ENCODE measurements at places on chromosomes 2 and 18. TPM values are rescaled to one million over a fixed set of nuclear protein-coding genes. Genes with fewer than 3 reads are reported as not detected.

SLC23A3 gene
- 1.9 TPM for total RNA-seq

NLRC4 gene
- total RNA-seq = 0.53 TPM

BOLL gene
- total RNA-seq = not detected

DYNAP gene
- total RNA-seq = not detected

- no peak for DNase-seq
These were observed 133.7 kb downstream of the GALNT3 start for GRCh38 chr2:165660361-165660760.

GRCh38 chr18:3840766-3841165 is 390.8 kb downstream of the TGIF1 start:
- no peak for DNase-seq

GRCh38 chr18:26335156-26335555 is 108.9 kb downstream of the TAF4B start:
- DNase-seq = no peak

- DNase-seq = no peak
These were observed 136.4 kb downstream of the SH3RF3 start for GRCh38 chr2:109265369-109265768.

GRCh38 chr2:18396329-18397010 is 164.0 kb downstream of the RDH14 start:
- no peak for DNase-seq

- DNase-seq = peak; percentile 98
These were observed 66.6 kb downstream of the EFEMP1 start for GRCh38 chr2:55856936-55857335.

- DNase-seq = no peak
These were observed 43.4 kb upstream of the ROCK2 start for GRCh38 chr2:11387843-11388242.
